Colonic mucosa (tissue), 4 donors: ENCODE measurements at places on chromosomes 3 and 15.
A peak's percentile ranks its signal among the peaks of the same experiment; 100 is the strongest.

GRCh38 chr3:24640330-24640877 is 145.8 kb upstream of the THRB start:
- DNase-seq, result peak; percentile 27

- no peak for DNase-seq
Measured at GRCh38 chr3:71421820-71422566, 161.5 kb downstream of the FOXP1 start.

- DNase-seq, result no peak
Measured at GRCh38 chr3:122979211-122979610, 48.4 kb downstream of the SEMA5B start.

DNA sequence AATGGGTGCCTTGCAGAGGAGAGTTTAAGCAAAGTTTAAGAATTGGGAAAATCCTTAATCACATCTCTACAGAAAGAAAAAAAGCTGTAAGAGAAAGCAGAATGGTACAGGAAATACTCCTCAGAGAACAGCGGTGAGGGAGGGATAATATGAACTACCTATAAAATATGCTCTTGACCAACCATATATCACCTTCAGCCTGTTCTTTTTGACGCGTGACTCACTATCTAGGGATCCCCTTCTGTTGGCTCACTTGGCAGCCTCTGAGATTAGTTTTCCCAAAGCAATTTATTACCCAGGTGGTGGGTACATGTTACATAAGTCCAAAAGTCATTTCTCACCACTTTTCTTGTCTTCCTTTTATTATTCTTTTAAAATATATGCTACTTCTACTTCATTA is 97.7 kb downstream of the CNTN6 start:
- DNase-seq, result no peak

DNA sequence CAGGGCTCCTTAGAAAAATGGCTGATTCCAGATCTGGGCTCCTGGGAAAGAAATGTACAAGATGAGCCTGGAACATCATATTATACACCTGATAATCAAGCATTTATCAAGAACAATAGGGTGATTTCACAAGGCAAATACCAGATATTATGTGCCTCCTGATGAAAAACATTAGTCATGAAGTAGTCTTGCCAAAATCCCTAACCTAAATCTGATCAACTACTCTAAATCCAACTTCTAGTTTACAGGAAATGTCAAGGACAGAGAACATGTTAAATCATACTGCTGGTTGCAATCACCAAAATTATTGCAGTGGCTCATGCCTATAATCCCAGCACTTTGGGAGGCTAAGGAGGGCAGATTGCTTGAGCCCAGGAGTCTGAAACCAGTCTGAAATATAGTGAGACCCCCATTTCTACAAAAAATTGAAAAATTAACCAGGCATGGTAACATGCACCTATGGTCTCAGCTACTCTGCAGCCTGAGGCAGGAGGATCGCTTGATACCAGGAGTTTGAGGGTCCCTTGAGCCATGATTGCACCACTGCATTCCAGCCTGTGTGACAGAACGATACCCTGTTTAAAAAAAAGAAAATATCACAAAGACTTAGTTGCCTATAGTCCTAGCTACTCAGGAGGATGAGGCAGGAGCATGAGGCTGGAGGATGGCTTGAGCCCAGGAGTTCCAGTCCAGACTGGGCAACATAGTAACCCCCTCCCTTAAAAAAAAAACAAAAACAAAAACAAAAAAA is 34.9 kb upstream of the ATP13A3 start:
- no peak for DNase-seq

- DNase-seq, result no peak
Measured at GRCh38 chr15:41161736-41162135, 45.7 kb upstream of the INO80 start.

DNA sequence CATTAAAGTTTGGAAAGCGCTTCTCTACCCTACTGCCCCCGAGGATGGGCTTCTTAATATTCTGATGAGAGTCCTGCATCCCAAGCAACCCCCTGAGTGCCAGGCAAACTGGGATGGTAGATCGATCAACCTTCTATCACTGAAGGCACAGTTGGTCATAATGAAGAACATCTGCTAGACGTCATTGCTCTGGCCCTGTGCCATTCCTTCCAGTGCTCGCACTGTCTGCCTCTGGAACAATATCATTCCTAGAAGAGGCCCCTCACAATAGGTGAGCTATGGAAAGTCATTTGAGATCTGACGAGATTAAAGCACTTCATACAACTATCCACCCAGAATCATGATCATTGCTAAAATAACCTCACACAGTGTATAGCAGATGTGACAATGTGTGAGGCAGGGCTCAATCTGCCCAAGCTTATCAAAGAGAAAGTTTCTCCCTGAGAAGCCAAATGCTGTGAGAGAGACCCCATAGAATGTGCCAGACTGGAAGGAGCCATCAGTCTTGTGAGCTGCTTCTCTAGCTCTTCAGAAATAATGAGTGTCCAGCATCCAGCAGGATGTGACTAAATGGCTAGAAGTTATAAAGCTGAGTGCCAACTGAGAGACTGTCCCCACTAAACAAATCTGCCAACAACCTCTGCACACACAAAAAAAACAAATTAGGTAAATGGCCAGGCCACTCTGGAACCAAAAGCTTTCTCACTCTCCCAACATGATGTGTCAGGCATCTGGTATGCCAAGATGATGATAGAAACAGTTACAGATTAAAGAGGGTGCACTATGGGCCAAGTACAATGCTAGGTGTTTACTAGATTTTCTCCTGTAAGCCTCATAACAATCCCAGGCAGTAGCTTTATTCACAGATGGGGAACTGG is 165.5 kb downstream of the NECTIN3 start:
- no peak for DNase-seq

- no peak for DNase-seq
Measured at GRCh38 chr15:25239471-25240345, 199.1 kb downstream of the UBE3A start.

- DNase-seq, result no peak
Measured at GRCh38 chr3:23567917-23568316, 237.8 kb upstream of the UBE2E1 start.

GRCh38 chr3:140568842-140569520 is 108.9 kb upstream of the TRIM42 start:
- DNase-seq, result no peak

- no peak for DNase-seq
Measured at GRCh38 chr3:30604093-30604492, 2.3 kb upstream of the TGFBR2 start.

DNA sequence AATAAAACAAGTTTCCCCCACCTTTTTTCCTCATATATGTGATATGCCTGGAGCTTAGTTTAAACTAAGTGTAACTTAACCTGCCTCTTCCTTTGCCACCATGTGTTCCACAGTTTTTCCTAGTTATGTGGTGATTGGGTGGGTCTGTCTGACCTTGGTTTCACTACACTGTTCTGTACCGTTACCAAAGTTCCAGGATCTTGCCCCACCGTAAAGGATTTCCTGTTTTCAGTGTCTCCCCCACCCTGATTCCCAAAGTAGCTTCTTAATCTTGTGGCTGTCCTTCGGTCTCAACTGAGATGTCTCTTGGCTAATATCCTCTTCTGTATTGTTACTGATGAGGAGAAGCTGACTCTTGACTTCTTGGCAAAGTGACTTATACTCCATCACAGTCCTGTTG is 6.4 kb upstream of the MGA start:
- DNase-seq, result no peak

DNA sequence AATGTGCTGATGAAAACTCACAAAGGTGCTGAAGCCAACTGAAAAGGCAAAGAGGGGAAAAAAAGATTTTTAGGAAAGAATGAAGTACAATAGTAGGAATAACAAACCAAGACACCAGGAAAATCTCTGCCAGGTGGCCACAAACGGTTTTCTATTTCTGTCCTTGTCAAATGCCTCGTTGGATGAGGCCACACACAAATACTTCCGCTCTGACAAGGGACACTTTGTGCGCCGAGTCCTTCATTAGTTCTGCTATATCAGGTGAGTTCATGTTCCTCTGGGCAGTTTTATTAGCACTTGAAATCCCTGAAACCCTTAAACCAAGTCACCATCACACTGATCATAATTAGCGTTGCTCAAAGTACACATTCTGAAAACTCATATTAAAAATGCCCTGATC is 373.1 kb downstream of the VPS13C start:
- DNase-seq, result no peak

GRCh38 chr3:42182555-42182954 is 83.4 kb downstream of the CCK start:
- no peak for DNase-seq

GRCh38 chr3:63886858-63887257 is 23.2 kb downstream of the ATXN7 start:
- DNase-seq, result no peak

DNA sequence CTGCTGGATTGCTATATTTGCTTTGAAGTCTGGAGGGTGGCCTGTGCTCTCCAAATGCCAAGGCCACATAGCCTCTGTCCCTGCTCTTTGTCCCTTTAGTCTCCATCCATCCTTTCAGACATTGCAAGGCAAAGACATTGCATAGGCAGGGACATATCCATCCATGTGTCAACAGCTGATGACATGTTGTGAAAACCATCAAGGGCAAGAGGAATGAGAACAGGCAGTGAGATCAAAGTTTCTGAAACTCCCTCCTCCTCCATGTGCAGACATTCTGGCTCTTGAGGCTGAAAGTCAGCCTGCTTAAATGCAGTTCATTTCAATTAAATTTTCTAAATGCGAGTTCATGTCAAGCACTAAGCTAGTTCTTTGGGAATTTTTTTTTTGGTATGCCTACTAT is 135.2 kb upstream of the CTNNB1 start:
- no peak for DNase-seq

- no peak for DNase-seq
Measured at GRCh38 chr3:121869736-121870135, 24.5 kb upstream of the SLC15A2 start.

- peak; percentile 50 for DNase-seq
Measured at GRCh38 chr3:114745322-114746240, 401.5 kb downstream of the ZBTB20 start.

DNA sequence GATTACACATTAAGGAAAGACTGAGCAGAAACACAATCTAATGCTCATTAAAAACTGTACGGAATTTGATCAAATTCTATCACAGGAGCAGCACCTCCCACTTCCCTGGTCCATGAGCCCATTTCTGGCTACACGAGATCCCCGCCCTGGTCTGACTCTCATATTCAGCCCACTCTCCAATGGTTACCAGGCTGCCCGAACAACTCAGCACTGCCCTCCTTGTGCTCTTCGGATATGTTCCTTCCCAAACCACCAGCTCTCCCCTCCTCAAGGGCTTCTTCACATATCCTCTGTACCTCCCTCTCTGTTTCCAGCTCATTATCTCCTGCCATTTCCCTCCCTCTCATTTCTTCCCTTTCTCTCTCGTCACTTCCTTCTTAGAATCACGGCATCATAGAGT is 180.5 kb downstream of the RSL24D1 start:
- DNase-seq, result no peak

- no peak for DNase-seq
Measured at GRCh38 chr15:85559530-85559929, 179.1 kb downstream of the AKAP13 start.

DNA sequence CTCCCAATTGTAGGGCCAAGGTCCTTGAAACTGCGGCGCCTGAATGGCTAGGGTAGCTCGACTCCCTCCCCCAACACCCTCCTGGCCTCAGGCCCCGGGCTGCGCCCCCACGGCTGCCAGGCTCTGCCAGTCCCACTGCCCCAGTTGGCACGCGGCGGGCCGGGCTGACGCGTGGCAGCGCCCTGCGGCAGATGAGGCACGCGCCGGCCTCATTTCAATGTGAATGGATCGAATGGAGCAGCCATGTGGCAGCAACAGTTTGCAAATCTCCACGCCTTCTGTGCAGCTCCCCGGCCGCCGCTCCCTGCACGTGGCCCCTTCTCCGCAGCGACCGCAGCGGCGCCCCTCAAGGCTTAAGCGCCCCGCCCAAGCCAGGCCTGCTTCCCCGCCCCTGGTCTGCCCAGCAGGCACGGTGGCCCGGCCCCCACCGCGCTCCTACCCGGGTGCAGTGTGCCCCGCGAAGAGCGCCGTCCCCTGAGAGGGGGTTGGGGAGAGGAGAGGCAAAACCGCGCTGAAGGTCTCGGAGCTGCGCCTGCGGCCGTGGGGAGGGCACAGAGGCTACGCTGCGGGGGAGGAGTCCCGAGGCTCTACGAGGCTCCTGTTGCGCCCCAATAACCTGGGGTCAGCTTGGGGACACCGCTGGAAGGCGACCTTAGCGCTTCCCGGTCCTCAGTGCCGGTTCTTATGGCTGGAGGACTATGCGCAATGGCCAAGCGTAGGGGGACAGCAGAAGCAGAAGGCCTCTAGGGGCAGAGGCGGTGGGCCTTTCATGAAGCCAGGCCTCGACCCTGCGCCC is 3.1 kb upstream of the DLL4 start:
- peak; percentile 56 for DNase-seq

DNA sequence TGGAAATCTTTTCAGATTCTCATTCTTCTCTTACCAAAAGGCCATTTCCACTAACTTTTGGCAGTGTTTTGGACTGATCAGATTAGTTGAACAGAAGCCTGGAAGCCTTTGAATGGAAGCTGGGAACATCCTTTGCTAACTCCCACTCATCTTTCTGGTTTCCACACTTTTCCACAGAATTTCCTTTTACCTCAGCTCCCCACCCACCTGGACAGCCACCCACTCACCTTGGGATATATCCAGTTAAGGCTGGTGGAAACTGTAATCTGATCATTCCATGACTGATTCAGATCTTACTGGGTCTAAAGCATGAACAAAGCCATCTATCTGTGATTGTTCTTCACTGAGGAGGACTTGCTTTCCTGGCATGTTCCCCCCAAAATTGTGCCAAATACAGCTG is 119.5 kb downstream of the CCNL1 start:
- no peak for DNase-seq

DNA sequence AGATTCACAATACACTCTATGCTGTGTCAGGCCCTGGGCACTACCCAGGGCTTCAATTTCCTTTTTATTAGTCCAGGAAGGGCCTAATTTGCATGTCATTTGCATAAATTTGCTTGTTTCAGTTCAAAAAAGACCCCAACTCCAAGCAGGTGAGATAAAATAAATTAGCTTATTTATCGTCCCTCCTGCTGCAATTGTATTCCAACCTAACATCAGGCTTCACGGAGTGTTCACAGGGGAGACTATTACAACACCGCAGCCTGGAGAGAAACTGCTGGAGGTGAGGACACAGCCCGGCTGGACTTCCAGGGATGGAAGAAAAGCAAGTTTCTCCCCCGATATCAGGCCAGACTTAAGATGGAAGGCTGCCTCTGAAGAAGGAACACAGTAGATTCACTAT is 62.8 kb downstream of the MEGF11 start:
- no peak for DNase-seq

- DNase-seq, result no peak
Measured at GRCh38 chr3:9100513-9100894, 137.2 kb upstream of the RAD18 start.

GRCh38 chr3:119084371-119085069 is 49.9 kb upstream of the IGSF11 start:
- no peak for DNase-seq

- no peak for DNase-seq
Measured at GRCh38 chr3:60250206-60250605, 1001.0 kb downstream of the FHIT start.

DNA sequence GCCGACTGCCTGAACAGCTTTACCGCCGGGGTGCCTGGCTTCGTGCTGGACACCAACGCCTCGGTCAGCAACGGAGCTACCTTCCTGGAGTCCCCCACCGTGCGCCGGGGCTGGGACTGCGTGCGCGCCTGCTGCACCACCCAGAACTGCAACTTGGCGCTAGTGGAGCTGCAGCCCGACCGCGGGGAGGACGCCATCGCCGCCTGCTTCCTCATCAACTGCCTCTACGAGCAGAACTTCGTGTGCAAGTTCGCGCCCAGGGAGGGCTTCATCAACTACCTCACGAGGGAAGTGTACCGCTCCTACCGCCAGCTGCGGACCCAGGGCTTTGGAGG is 815 bp downstream of the SPINT1 start:
- DNase-seq, result no peak

GRCh38 chr3:146449076-146449475 is 20.3 kb downstream of the PLSCR2 start:
- DNase-seq, result no peak
